ENCODE measurements at places on chromosomes 6 and 20. TPM values are rescaled to one million over a fixed set of nuclear protein-coding genes. Genes with fewer than 3 reads are reported as not detected.

C20orf202 gene
- 0.92 TPM for total RNA-seq

DNA sequence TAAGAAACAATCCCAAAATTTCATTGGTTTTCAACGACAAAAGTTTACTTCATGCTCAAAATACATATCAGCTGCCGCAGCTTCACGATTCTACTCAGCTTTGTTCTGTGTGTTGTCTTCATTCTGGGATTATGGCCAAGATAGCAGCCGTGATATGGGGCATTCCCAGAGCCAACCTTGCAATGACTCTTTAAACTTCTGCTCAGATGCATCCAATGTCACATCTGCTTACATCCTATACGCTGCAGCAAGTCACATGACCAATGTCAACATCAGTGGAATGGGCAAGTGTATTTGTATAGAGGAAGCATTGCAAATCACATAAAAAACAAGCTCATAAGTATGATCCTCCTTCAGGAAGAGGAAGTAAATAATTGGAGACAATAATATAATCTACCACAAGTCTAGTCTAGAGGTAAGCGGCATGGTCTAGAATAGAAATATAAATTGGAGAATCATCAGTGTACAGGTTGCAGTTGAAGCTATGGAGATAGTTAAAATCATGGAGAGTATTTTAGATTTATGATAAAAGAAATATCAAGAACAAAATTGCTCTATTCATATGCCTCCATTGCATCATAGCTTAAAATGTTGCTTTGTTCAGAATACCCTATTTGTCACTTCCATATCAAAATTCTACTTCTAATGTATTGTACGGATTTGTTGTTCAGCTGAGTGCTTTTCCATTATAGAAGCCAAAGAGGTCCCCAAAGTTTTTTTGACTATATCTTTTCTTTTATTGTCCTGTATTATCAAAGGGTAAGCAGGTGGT lies 7.2 kb upstream of the C6orf141 start:
- DNase-seq: no peak

OPRM1 gene
- not detected for total RNA-seq

PHACTR3 gene
- 8.7 TPM for total RNA-seq

SRMS gene
- total RNA-seq: not detected
